CD4-positive, alpha-beta T cell (primary cell): ENCODE measurements at places on chromosomes 7 and 10.
A peak's percentile ranks its signal among the peaks of the same experiment; 100 is the strongest.

DNA sequence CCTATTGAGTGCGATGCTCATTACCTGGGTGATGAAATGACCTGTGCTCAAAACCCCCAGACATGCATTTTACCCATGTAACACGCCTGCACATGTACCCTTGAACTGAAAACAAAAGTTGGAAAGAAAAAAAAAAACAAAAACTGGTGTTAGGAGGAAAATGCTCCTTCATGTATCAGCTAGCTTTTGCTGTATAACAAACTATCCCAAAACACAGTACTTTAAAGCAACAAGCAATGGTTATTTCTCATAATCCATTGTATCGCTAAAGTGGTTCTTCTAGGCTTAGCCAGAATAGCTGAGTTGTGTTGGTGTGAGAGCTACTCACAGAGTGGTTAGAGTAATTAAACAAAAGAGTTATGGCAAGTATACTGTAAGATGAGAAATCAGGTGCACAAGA, 12.2 kb upstream of the GALNT11 start:
- DNase-seq, result no peak

- DNase-seq, result no peak
These were observed 23.2 kb upstream of the SEMA3E start for GRCh38 chr7:83672157-83672556.

DNA sequence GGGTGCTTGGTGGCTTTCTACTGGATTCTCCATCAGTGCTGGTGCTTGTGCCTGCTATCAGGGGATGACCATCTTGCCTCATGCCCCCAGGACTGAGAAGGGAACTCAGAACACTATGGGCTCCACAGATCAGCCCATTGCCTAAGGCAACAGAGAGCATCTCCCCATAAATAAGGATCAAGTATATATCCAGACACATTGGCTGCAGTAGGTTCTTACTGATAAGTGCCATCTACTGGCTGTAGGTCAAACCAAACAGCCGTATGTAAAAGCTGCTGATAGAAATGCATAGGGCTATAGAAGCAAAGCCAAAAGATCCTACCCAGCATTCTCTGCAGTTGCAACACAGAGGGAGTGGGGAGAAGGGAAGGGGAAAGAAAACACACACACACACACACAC, 153.7 kb downstream of the CDK14 start:
- DNase-seq, result no peak

DNA sequence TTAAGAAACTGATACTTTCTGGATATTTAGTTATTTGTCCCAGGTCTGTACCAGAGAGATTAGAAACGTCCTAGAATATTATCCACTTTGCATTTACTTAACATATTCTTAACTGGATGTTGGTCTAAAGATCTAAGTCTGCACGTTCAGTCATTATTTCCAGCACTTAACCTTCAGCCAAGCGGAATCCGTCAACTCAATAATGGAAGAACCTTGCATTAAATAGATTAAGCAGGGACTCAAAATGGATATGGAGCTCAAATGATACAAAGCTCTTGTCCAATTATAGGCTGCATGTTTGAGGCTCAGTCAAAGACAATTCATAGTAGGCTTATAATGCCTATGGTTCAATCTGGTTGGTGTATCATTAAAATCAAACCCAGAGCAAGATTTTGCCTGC, 162.9 kb downstream of the SEMA3D start:
- no peak for DNase-seq

- DNase-seq, result peak; percentile 21
These were observed at the start of gene ANKRD2 for GRCh38 chr10:97572214-97572989. TSS of gene ANKRD2 (plus strand) at chr10:97572779. CDS start at chr10:97572789, 10 bp downstream.

DNA sequence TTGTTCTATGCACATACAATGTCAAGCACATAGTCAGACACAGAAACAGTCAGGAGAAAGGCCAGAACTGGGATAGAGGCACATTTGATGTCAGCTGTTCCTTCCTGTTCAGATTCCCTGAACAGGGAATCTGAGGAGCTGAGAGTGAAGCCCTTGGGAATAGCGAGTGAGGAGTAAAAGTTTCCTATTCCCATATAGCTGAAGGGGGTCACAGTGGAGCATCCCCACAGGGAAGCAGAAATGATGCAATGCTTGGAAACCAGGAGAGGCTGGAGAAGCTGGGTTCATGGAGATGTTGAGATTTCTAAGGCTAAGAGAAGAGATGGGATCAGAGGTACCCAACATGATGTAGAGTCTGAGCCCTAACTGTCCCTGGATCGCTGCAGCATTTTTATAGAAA, 11.3 kb upstream of the PRXL2A start:
- DNase-seq, result no peak

DNA sequence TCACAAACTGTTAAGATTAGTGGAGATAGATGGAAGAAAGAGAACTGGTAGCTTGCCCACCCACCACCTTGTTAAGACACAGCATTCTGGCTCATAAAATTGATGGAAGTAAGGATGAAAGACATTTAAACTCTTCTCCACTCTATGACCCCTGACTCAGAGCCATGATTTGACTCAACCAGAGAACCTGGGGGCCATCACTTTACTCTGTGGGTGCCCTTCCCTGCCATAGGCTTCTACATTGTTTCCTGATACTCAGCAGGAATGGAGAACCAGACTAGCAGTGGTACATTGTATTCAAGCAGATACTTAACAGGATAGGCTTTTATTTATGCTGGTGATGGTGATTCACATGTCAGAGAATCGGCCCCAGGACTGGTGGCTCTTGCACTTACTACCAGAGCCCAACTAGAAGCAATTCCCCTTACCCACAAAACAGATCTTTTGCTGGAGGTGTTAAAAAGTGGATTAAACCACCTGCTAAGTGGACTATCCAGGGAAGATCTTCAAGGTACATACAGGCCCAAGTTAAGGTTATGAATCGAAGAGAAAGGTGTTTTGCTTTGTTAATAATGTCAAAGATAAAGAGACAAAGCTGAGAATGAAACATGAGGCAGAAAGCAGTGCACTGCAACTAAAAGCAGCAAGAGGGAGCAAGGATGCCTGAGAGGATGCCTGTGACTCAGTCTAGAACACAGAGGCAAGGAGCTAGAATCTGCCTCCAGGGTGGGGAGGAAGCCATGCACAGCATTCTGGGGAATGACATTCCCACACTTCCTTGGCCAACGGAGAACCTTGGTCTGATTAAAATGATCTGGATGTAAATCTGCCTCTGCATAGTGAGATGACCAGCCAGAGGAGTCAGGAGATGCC, 36.0 kb upstream of the GLI3 start:
- no peak for DNase-seq

- DNase-seq, result no peak
These were observed 110.2 kb downstream of the MYO3A start for GRCh38 chr10:26044141-26044749.

DNA sequence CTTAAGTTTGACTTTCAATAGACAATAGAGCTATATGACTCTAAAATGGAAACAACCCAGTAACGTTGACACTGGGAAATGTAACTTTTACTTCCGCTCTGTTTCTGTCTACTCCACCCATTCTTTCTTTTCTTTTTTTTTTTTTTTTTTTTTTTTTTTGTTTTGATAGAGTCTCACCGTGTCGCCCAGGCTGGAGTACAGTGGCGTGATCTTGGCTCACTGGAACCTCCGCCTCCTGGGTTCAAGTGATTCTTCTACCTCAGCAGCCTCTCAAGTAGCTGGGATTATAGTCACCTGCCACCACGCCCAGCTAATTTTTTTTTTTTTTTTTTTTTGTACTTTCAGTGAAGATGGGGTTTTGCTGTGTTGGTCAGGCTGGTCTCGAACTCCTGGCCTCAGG, 13.9 kb downstream of the PRSS2 start:
- DNase-seq, result peak; percentile 80

- DNase-seq, result no peak
These were observed 84.2 kb downstream of the CDK6 start for GRCh38 chr7:92751902-92752901.

DNA sequence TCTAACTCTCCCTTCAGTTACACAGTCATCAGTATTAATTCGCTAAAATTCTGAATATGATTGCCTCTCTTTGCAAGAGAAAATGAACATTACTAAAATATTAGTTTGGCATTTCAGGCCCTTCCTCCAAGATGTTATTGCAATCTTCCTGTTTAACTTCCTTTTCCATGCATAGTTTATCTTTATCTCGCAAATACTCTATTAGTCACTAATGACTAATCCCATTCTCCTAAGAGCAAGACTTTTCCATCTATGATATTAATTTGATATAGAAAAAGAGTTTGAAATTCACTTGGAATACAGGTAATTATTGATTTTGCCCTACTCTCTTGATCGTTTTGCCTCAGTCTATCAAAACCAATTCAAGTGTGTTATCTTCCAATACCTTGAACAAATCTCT, 41.8 kb upstream of the SEMA3A start:
- no peak for DNase-seq

DNA sequence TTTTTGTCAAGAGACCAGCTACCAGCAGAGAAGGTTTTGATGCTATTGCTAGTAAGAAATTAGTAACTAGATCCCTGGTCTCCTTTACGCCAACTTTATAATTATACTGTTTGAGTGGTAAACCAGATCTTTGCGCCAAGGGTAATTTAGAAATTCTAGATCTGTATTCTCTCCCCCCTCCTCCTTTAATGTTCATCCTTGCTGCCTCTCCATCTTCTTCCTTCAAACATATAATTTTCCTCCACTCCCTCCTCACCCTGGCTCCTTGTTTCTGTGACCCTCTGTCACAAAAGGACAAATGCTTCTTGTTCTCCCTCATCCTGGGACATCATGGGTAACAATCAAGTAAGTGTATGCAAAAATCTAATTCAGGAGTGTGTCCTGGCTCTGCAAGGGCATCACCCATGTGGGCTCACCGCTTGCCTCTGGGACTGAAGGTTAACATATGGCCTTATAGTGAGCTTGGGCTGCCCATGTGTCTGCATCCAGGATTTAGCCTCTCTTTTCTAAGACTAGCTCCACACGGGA, 121.2 kb downstream of the BAMBI start:
- no peak for DNase-seq
